ENCODE measurements at places on chromosomes 7 and 10. TPM values are rescaled to one million over a fixed set of nuclear protein-coding genes. Genes with fewer than 3 reads are reported as not detected.

DNA sequence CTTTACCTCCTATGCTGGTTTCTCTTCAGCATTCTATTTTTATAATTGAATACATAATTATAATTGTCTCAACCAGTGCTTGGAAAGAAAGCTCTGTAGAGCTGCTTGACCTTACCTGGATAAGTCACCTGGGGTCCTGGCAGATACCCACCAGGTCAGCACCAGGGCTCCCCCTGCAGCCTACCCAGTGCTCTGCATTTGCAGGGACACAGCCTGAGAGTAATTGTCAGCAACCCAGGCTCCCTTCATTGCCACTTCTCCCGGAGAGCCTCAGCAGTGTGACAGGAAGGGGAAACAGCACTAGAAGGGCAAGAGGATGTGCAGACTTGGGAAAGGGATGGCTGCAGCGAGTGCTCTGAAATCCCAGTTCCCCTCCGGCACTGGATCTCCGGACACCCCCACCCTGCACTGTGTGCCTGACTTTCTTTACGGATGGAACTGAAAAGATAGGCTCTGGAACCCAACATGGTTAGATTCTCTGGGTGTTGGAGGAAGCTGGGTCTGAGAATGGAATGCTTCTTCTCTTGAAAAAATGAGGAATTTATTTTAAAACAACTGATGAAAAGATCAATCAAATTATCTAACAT lies 11.4 kb upstream of the PAX4 start:
- DNase-seq = no peak

GRCh38 chr7:140273417-140273816 lies 96.6 kb upstream of the KDM7A start:
- DNase-seq = no peak

DNA sequence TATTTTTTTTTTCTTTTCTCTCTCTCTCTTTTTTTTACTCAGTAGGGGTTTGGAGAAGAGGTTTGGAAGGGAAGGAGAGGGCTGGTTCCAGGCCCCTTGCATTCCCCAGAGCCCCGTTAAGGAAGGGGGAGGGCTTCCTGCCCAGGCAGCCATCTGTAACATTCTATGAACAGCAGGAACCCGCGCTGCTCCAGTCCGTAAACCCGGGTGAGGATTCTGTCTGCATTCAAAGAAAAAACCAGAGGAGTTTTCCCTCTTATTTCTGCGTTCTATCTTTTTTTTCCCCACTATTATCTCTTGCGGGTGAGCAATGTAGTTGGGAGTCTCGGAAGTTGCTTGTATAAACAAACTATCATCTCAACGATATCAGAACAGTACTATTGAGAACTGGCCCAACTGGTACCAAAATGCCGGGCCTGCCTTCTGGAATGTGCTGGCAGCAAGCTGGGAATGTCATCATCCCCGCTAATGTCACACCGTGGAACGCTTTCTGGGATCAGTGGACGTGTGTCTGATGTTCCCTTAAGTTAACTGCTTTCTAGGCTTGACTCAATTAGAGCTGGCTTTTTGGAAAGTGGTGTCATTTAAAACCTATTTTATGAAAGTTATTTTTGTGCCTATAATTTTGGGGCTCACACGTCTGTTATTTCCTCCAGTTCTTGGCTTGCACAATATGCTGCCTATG lies 153.1 kb upstream of the MEOX2 start:
- no peak for DNase-seq

The H2BK1 gene
- total RNA-seq = 6.9 TPM

DNA sequence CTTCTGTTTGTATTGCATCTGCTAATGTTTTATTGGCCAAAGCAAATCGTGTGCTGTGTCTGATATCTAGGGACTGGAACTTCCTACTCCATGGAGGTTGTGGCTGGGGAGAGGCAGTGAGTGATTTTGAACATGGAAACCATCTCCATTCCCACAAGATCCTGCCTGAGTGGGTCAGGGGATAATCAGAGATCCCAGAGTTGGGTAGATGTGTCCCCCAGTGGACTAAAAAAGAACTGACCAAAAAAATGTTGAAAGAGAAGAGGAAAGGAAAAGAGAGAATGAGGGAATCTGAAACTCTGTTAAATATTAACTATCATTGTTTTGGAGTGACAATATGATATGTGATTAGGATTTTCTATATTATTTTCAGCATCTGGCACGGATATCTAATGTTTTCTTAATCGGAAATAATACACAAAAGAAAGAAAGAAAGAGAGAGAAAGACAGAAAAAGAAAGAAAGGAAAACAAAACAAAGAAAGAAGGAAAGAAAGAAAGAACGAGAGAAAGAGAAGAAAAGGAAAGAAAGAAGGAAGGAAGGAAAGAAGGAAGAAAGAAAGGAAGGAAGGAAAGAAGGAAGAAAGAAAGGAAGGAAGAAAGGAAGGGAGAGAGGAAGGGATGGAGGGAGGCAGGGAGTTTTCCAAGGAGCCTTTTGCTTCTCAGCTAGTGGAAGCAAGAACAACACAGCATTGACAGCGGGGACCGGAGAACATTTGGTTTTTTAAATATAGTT lies 638.5 kb downstream of the CCSER2 start:
- DNase-seq = no peak

GRCh38 chr7:46568420-46569132 lies 647.5 kb upstream of the IGFBP3 start:
- no peak for DNase-seq

Measured in CD4-positive, alpha-beta memory T cell (primary cell).